ENCODE measurements at places on chromosomes 2 and 18.

DNA sequence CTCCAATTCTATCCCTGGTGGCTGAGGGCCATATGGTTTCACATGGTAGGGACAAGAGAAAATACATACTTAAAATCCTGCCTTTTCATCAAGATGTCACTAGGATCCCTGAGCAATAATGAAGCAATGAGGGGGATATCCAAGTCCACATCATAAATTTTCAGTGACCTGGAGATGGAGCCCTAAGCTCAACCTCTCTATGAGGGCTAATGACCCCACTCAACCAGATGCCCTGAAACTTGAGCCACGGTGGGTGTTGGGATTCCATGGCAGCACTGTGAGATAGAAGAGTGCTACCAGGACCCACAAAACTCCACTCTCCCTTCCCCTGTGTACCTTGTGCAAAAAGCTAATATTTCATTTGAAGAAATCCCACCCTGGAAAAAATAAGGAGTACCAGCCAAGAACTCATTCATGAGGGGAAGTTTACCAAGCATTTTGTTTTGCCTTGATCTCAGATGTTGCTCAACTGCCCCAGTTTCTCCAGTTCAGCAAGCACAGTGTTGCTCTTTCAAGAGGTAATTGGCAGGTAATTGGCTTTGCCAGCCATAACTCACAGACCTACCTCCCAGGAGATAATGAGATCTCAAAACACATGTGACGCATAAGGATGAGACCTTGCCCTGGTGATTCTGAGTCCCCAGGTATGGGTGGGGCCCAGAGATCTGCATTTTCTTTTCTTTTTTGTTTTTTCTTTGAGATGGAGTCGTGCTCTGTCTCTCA, 51.0 kb upstream of the TTC39C start:
- no peak for DNase-seq

DNA sequence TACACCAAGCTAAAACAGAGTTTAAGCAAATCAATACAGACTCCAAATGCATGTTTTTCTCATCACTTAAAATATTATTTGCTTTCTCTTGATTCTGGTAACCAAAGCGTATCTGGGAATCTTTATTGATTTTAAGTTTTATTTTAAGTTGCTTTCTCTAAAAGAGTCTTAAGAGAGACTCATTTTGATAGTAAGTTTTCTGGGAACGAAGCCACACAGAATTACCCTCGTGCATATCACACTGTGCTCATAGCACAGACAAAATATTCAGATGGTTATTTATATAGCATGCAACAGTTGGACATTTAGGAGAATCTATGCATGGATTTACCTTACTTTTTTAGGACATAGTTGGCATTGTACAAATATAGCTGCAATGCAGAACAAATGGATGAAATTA, 597.5 kb upstream of the NRXN1 start:
- DNase-seq, result no peak

DNA sequence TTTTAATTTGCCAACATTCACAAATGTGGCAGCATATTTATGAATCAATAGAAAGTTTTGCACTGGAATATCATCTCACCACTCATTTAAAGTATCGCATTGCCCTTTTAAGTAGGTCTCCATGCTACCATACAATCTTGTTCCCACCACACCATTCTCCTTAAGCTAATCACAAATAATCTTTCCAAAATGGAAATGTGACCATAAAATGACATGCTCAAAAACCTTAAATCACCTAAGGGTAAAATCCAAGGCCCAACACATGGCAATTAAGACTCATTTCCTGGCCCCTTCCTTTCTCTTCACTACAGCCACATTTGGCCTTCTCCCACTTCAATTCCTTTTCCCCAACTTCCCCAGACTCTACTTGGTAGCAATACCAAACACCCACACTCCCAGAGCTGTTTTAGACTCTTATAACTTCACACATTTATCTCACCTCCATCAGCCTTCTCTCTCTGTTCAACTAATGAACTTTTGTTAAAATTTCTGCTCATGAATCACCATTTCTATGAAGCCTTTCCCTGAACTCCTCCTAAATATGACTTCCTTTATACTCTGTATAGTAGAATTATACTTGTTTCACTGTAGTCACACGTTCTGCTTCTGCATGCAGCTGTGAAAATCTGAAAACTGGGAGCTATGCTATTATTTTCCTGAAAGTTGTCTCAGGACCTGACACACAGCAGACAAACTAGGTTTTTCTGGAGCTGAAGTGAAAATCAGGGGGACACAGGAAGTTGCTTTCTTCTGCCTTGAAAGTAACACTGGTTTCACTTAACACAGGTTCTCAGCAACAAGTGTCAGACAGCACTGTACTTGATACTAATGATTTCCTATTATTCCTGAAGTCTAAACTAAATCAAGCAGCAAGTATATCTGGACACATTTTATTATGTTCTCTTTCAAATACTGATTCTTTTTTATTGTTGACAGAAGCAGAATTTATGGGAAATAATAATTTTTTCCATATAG, 303.9 kb downstream of the ZEB2 start:
- no peak for DNase-seq

DNA sequence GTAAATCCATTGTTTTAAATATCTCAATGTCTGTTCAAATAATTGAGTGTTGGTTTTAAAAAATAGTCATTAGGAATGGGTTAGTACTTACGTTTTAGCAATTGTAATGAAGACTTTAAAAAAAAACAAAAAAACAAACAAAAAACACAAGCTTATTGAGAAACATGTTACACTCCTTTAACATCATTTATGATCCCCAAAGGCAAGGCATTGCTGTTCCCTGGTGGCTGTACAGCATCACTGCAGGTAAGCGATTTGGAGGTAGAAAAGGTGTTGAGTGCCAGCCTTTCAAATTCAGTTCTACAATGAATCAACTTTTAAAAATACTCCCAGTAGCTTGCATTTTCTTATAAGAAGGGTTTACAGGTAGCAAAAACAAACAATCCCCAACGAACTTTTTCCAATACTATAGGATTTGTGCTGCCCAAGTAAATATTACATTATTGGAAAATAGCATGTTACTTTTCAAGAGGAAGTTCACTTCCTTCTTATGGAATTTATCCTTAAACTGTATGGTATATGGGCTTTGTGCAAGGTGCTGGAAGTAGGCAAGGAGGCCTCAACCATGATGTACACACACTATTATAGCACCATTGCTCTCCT, 27.5 kb downstream of the CNRIP1 start:
- no peak for DNase-seq

GRCh38 chr2:42513252-42513918, 19.6 kb upstream of the KCNG3 start:
- DNase-seq, result peak; percentile 47

DNA sequence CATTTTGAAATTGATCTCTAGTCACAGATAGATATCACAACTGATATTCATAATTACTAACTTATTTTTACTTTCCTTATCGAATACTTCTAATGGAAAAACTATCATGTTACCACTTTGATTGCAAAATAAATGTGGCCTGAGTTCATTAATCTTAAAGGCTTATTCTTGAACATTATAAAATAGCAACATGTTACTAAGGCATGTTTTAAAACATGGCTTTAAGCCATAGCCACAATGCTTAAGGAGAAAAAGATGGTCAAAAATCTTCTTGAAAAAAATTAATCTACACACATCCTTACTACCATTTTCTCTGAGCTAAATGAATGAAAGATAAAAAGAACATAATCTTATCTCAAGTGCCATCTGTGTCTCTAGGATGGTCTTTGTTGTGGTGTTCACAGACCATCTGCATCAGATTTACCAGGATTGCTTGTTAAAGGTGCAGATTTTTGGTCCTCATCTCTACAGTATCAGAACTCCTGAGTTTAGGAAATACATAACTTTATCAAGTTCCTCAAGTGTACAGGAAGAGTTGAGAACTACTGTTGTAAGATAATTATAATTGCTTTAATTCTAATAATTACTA, 15.3 kb downstream of the MTX2 start:
- no peak for DNase-seq

- DNase-seq, result no peak
Observed at GRCh38 chr2:6423157-6423556, 442.6 kb downstream of the CMPK2 start.

GRCh38 chr2:34567128-34567527, 968.0 kb upstream of the FAM98A start:
- DNase-seq, result no peak

DNA sequence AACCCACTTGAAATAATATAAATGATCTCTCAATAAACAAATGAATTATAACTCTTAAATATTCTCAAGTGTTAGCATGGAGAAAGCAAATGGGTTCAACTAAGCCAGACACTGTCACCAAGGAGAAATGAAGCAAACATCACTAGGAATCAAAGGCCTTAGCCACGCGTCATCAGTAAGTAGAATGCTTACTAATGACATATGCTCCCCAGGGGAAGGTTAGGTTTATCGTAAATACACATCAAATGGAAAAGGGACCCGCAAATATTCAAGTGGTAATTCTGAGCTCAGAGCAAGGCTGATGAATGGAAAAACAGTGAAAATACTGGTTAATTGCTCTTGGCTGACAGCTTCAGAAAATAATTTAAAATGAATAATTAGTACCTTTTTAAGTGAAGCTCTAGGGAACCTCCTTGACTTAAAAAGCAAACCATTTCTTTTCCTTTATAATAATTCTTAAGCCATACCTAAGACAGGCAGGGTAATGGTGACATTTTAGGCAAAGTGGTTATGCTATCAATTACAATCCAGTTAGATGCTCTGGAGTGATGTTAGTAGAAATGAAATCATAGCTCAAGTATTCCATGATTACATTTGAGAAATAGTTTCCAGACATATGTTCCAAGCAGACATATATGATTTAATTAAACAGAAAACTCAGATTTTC, 101.5 kb downstream of the ALPK2 start:
- DNase-seq, result no peak

DNA sequence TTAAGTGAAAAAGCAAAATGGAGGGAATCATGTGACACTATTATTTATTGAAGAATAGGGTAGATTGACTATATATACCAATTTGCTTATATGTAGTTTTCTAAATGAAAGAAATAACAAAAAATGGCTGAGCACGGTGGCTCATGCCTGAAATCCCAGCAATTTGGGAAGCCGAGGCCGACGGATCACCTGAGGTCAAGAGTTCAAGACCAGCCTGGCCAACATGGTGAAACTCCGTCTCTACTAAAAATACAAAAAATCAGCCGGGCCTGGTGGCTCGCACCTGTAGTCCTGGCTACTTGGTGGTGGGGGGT, 59.3 kb upstream of the MYCN start:
- no peak for DNase-seq

DNA sequence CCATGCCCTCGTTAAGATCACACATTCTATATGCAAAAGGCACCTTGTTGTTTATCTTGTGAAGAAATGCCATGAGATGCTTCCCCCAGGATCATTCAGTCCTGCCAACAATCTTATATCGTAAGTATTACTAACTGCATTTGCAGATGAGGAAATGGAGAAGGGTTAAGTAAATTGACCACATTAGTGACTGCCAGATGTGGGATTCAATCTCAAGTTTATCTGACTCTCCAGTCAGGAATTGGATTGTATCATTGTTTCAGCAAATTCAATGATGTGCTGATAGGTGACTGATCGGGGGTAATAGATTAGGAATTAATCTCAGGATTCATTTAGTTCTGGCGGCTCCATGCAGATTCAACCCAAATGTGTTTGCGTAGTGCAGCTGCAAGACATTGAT, 106.2 kb downstream of the CNTNAP5 start:
- DNase-seq, result no peak

GRCh38 chr18:32049393-32050171, 31.0 kb downstream of the RNF125 start:
- DNase-seq, result no peak

DNA sequence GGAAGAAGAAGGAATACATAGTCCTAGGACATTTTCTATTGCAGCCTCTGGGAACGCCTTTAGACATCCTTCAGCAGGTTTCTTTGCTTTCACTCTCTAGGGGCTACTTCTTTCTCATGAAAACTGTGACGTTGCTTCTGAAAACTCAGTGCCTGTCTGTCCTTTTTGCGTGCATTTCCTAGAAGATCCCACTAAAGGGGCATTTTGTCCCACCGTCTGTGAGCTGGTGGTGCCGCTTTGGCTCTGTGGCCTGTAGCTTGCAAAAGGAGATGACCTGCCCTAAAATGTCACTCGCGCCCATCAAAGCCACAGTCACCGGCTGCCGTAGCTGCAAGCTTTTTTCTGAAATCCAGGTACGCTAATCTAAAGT, 579 bp downstream of the STAT4 start:
- no peak for DNase-seq

DNA sequence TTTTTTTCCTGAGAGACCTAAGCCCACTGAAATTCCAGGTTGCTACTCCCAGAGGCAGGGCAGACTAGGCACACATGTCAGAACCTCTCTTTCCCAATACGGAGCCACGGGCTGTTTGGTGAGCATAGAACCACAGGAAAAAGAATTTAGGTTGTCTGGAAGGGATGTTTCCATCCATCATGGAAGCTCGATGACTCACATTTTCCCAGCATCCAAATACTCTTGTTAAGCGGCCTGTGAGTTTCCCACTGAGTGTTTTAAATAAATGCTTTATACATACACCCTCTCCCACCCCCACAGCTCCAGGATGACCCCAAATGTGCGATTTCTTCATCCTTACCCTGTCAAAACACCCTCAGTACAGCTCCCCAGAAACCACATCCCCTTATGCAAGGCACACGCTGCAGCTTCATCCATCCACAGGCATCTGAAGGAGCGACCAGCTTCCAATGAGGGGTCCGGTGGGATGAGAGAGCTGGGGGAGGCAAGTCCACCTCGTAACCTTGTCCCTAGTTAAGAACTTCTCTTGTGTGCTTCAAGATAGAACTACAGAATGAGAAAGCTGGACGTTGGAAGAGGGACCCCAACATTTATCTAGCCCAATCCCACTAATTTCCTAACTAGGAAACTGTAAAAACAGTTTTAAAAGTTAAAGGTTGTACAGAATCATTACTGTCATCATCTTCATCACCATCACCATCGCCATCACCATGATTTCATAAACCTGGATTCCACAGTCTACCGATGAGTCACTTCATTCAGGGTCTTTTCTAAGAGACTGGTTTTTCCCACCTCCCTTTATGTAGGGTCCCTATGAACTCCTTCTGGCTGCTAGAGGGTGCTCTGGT, 63.5 kb upstream of the FZD7 start:
- no peak for DNase-seq

DNA sequence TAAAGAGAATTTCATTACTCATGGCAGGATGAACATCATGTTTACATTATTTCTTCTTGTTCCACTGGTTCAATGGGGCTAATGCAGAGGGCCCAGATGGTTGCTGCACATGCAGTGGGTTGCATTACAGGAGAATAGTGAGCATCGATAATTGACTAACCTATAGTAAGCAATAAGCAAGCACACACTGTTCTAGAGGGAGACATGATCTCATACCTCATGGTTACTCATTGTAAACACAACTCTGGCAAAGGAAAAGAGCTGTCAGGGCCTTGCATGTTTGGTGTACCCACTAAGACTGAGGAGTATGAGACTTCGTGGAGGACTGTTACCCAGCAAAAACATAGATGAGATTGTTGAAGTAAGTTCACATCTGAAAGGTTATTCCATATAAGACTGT, 885.6 kb upstream of the VRK2 start:
- DNase-seq, result no peak
